ENCODE measurements at places on chromosomes 6 and 20. TPM values are rescaled to one million over a fixed set of nuclear protein-coding genes. Genes with fewer than 3 reads are reported as not detected.
A peak's percentile ranks its signal among the peaks of the same experiment; 100 is the strongest.

- H3K4me3 ChIP-seq: no peak overlapping the region
- H3K4me1 ChIP-seq: no peaks in the 10 kb centered on the region
- H3K27ac ChIP-seq: no peak overlapping the region
- H3K36me3 ChIP-seq: no peaks in the 10 kb centered on the region
These were observed 493.1 kb upstream of the MAP3K7 start for GRCh38 chr6:91079969-91080368.

GRCh38 chr20:49279677-49280462, 2.0 kb upstream of the ZNFX1 start:
- H3K36me3 ChIP-seq: peaks cover 59% of the 10 kb centered on the region
- no peaks in the 10 kb centered on the region for H3K27me3 ChIP-seq
- DNase-seq: no peak
- peaks cover 62% of the 10 kb centered on the region for H3K4me1 ChIP-seq

DNA sequence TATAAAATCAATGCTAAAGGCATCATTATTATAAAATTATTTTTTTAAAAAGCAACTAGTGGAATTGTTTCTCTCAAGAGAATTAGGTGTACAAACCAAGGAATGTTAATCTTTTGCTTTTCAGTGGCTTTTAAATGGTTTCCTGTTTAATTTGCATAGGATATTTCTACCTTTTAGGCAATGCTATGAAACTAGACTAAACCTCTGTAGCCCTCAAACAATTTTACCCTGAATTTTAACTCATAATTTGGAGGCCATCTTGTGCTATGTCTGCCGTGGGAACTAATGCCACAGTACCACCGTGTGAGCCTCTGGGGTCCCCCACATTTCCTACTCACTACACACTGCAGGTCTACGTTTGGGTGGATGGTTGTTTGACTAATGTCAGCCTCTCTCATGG, 20.6 kb downstream of the PHACTR2 start:
- peak overlapping the region; percentile 78 for H3K27ac ChIP-seq
- peaks cover 85% of the 10 kb centered on the region for H3K4me1 ChIP-seq
- no peaks in the 10 kb centered on the region for H3K36me3 ChIP-seq
- H3K27me3 ChIP-seq: no peaks in the 10 kb centered on the region

GRCh38 chr6:26251354-26252076, 113.5 kb upstream of the BTN3A2 start:
- peak overlapping the region; percentile 16 for H3K27ac ChIP-seq
- H3K4me3 ChIP-seq: peak overlapping the region; percentile 50
- DNase-seq: no peak
- H3K27me3 ChIP-seq: peaks cover 20% of the 10 kb centered on the region

- no peak overlapping the region for H3K27ac ChIP-seq
- H3K27me3 ChIP-seq: no peaks in the 10 kb centered on the region
- no peaks in the 10 kb centered on the region for H3K4me1 ChIP-seq
- no peak for DNase-seq
These were observed 41.1 kb upstream of the SAMD5 start for GRCh38 chr6:147467428-147467827.

GRCh38 chr6:66838764-66839163, 1131.7 kb upstream of the EYS start:
- no peak for DNase-seq
- H3K4me3 ChIP-seq: no peak overlapping the region
- no peaks in the 10 kb centered on the region for H3K36me3 ChIP-seq

DNA sequence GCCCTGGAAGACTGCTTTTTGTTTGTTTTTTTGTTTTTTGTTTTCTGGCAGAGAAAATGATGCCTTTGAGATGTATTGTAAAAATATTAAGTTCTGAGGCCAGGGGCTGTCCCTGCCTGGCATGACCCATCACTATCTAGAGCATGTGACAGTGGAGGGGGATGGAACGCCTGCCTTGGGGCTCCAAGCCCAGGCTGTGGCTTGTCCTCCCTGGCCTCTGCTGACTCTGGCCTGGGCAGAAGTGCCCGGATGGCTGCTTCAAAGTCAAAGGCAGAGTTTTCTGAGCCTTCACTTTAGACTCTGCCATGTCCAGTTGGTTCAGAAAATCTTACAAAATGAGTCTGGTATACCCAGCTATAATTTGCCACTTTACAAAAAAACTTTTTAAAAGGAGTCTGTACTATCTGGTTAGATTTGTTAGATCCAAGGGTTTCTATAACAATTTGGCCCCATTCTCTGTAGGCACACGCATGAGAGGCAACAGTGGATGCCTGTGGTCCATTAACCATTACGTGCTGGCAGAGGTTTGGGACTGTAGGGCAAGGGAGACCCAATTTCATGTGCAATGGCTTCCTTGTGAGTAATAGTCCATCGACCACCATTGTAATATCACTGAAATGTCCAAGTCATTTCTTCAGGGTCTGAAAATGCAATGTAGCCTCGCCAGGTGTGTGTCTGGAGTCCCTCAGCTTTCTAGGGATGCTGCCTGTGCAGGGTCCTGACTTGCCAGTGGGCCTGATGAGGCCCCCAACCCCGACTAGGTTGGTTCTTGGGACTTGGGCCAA, 8.3 kb downstream of the PPP1R3G start:
- peak overlapping the region; percentile 10 for H3K27ac ChIP-seq
- H3K4me3 ChIP-seq: no peak overlapping the region
- peak; percentile 55 for DNase-seq
- H3K36me3 ChIP-seq: no peaks in the 10 kb centered on the region

- H3K27me3 ChIP-seq: no peaks in the 10 kb centered on the region
- no peaks in the 10 kb centered on the region for H3K36me3 ChIP-seq
- DNase-seq: no peak
- no peak overlapping the region for H3K27ac ChIP-seq
- no peak overlapping the region for H3K4me3 ChIP-seq
- H3K4me1 ChIP-seq: no peaks in the 10 kb centered on the region
These were observed 484.9 kb upstream of the MAN1A1 start for GRCh38 chr6:119834418-119834817.

DNA sequence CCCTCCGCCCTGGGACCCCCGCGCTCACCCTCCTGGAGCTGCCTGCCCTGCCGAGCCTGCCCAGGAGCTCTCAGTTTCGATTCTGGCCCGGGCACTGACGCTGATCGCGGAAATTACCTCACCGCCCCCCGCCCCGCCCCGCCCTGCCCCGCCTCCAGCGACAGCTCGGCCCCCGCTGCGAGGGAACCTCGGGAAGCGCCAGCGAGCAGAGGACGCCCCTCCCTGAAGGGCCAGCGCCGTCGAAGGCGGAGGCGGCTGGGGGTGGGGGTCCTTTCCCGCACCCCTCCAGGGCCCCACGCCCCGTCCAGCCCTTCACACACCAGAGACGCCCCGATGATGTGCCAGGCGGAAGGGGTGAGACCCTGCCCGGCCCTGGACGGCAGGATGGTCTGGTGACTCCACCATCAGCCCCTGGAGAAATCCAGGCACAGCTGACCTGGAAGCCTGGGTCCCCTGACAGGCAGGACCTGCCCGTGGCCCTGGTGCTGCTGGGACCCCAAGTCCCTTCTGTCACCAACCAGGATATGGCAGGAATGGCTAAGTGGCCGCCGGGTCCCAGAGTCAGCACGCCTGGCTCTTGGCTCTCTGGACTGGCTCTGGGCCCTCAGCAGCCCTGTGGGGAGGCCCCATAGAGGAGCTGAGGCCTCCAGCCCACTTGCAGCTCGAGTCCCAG, at the start of gene HELZ2:
TSS of gene HELZ2 (minus strand) at position 84 of the 673 bp plus-strand sequence. CDS start 1,854 bp downstream, outside the sequence.
- peak; percentile 85 for DNase-seq
- H3K4me1 ChIP-seq: no peaks in the 10 kb centered on the region
- H3K27me3 ChIP-seq: no peaks in the 10 kb centered on the region

- H3K27ac ChIP-seq: no peak overlapping the region
- DNase-seq: no peak
- H3K27me3 ChIP-seq: no peaks in the 10 kb centered on the region
- H3K4me1 ChIP-seq: peaks cover 6% of the 10 kb centered on the region
- H3K36me3 ChIP-seq: no peaks in the 10 kb centered on the region
- no peak overlapping the region for H3K4me3 ChIP-seq
These were observed 236.1 kb downstream of the PACRG start for GRCh38 chr6:162963861-162964260.

- peak overlapping the region; percentile 35 for H3K4me3 ChIP-seq
- H3K4me1 ChIP-seq: peaks cover 29% of the 10 kb centered on the region
- H3K27me3 ChIP-seq: peaks cover 44% of the 10 kb centered on the region
- H3K36me3 ChIP-seq: no peaks in the 10 kb centered on the region
- H3K27ac ChIP-seq: no peak overlapping the region
- DNase-seq: no peak
These were observed 86.8 kb downstream of the ZFP64 start for GRCh38 chr20:52104546-52105441.

DNA sequence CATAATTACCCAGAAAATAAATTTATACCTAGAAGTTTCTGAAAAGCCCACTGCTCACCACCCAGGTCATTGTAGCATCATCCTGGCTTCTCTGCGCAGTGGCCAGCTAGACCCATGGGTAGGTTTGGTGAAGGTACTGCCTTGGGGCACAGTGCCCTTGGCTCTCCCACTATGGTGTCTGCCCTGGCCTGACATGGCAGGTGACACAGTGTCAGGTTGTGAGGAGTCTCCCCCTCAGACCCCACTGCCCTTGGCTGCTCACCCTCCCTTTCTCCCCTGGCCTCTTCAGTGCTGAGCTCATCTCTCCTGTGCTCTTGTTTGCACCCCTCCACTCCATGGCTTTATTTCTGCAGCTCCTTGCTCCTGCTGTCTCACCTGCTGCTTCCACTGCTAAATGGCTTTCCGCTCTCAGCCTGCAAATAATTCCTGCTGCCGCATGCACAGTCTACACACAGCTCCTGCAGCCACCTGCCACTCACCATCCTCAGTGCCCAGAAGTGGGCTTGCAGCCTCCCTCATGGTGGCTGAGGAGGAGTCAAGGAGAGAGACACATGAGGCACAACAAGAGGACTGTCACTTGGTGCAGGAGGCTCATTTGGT, 313.4 kb upstream of the MOCS1 start:
- no peak overlapping the region for H3K27ac ChIP-seq
- no peak for DNase-seq

- DNase-seq: no peak
- H3K4me3 ChIP-seq: no peak overlapping the region
- H3K4me1 ChIP-seq: peaks cover 4% of the 10 kb centered on the region
- no peak overlapping the region for H3K27ac ChIP-seq
These were observed 20.5 kb downstream of the CAPN11 start for GRCh38 chr6:44179072-44179536.

DNA sequence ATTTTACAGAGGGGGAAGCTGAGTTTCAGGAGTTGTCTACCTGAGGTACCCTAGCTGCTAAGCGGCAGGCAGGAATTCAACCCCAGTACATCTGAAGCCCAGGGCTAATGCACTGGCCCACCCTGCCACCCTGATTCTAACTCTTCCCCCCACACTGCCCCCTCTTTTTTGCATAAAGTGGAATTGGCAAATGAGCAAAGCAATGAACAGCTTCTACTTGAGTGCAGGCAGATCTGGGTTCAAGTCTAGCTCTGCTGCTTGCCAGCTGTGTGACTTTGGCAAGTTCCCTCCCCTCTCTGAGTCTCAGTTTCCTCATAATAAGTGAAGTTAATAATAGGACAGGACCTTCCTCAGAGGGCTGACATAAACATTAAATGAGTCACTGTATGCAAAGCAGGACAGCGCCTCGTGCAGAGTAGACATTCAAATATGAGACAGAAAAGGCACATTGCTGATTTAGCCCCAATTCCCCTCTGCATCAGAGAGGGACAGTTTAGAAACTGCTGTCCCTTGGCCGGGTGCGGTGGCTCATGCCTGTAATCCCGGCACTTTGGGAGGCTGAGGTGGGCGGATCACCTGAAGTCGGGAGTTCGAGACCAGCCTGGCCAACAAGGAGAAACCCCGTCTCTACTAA, 4.7 kb downstream of the ADA start:
- peak overlapping the region; percentile 22 for H3K27ac ChIP-seq
- H3K36me3 ChIP-seq: no peaks in the 10 kb centered on the region
- no peak for DNase-seq
- H3K27me3 ChIP-seq: no peaks in the 10 kb centered on the region
- no peak overlapping the region for H3K4me3 ChIP-seq

DNA sequence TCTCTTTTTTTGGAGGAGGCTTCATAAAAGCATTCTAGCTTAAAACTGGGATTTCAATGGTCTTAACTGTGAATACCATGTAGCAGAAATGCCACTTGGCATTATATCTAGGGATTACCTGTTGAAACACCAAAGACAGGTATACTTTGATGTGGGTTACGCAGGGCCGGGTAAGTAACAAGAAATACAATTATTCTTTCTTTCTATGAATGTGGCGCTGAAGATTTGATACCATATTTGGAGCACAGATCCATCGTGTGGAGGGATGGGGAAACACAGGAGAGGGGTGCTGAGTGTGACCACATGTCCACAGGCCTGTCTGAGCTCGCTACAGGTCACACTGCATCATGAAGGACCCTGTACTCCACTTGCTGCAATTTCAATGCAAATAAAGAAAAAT, 257.8 kb downstream of the GMPR start:
- H3K36me3 ChIP-seq: no peaks in the 10 kb centered on the region
- no peak overlapping the region for H3K27ac ChIP-seq
- H3K4me3 ChIP-seq: no peak overlapping the region
- no peak for DNase-seq
- H3K4me1 ChIP-seq: no peaks in the 10 kb centered on the region

- no peaks in the 10 kb centered on the region for H3K27me3 ChIP-seq
- no peaks in the 10 kb centered on the region for H3K36me3 ChIP-seq
- no peak overlapping the region for H3K4me3 ChIP-seq
- H3K27ac ChIP-seq: no peak overlapping the region
- no peak for DNase-seq
These were observed 361.2 kb downstream of the RNF144B start for GRCh38 chr6:18748314-18748713.

DNA sequence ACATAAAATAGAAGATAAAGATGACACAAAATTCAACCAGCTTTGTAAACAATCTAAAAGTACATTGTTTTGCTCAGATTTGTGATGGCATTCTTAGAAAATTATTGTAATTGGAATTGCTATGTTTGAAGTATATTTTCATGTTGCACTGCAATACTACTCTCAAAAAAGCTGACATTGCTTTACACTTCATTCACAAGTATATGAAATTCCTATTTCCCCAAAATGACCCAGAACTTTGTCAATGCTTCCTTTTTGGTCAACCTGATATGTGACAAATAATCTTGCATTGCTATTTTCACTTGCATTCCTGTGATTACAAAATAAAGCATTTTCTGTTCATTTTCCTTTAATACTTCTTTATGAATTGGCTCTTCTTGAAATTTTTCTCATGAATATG, 104.1 kb upstream of the BMP5 start:
- H3K4me3 ChIP-seq: no peak overlapping the region
- no peak for DNase-seq
- H3K27me3 ChIP-seq: no peaks in the 10 kb centered on the region
- no peaks in the 10 kb centered on the region for H3K4me1 ChIP-seq
- H3K36me3 ChIP-seq: no peaks in the 10 kb centered on the region

LBP gene
- total RNA-seq: not detected

MOCS1 gene
- 24.0 TPM for total RNA-seq

CENPQ gene
- 3.0 TPM for total RNA-seq

SLC35D3 gene
- total RNA-seq: not detected

SLA2 gene
- 1.2 TPM for total RNA-seq

ASXL1 gene
- 22.9 TPM for total RNA-seq

CAGE1 gene
- not detected for total RNA-seq

AAR2 gene
- 21.8 TPM for total RNA-seq

KIF25 gene
- not detected for total RNA-seq

All from heart left ventricle (tissue), 16 donors.